ENCODE measurements at places on chromosomes 6 and 20. TPM values are rescaled to one million over a fixed set of nuclear protein-coding genes. Genes with fewer than 3 reads are reported as not detected.
A peak's percentile ranks its signal among the peaks of the same experiment; 100 is the strongest.

DNA sequence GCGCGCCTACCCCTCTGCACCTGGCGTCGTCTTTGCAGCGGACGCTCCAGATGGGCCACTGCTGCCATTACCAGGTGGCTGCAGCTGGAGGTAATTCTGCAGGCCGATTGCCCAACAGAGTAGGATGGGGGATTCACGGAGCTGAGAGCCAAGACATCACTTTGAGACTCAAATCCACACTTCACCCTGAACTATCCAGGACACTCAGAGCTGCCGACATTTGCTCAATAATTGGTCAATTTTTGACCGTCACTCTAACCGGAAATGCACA lies 694.9 kb upstream of the FLRT3 start:
- H3K27me3 ChIP-seq, result no peaks in the 10 kb centered on the region
- H3K4me3 ChIP-seq, result no peak overlapping the region
- H3K4me1 ChIP-seq, result no peaks in the 10 kb centered on the region
- H3K27ac ChIP-seq, result no peak overlapping the region
- DNase-seq, result no peak

DNA sequence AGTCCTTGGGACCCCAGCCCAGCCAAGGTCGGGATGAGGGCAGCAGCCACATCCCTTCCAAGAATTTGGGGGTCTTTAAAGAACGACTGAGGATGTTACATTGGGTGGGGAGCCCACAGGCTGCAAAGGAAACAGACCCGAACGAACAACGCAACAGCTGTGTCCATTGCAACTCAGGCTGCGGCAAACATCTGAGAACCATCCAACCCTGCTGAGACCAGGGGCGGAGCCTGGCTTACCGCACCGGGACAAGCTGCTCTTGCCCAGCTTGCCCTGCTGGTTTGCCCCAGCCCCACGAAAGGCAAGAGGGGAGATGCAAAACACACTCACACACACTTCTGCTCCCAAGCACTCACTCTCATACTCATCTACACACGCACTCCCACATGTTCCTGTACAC lies 21.5 kb upstream of the TAF4 start:
- no peak for DNase-seq
- H3K36me3 ChIP-seq, result no peaks in the 10 kb centered on the region

DNA sequence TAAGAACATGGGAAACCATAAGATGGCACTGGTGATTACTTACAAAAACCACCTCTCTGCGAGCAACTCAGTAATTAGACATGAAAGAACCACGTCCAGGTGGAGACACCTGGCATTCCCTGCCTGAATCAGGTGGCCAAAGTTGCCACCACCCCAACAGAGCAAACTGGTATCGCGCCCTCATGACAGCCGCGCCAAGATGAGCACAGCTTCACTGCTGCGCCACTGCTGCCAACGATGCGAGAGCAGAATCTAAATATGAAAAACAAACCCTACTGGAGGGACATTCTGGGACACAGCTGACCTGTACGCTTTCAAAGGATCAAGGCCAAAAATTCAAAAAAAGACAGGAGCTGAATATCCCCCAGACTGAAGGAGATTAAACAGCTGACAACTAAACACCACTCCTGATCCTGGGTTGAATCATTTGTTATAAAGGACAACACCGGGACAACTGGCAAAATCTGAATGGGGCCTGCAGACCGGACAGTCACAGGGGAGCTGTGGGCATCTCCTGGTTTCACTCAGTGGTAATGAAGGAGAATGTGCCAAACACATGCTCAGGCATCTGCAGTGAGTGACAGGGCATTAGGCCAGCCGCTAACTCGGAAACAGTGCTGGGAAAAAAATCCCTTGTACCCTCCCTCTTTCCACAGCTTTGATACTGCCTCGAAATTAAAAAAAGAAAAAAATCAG lies 17.4 kb downstream of the CST7 start:
- H3K4me1 ChIP-seq, result no peaks in the 10 kb centered on the region
- peaks cover 20% of the 10 kb centered on the region for H3K36me3 ChIP-seq
- no peak overlapping the region for H3K27ac ChIP-seq
- H3K4me3 ChIP-seq, result no peak overlapping the region
- no peak for DNase-seq

DNA sequence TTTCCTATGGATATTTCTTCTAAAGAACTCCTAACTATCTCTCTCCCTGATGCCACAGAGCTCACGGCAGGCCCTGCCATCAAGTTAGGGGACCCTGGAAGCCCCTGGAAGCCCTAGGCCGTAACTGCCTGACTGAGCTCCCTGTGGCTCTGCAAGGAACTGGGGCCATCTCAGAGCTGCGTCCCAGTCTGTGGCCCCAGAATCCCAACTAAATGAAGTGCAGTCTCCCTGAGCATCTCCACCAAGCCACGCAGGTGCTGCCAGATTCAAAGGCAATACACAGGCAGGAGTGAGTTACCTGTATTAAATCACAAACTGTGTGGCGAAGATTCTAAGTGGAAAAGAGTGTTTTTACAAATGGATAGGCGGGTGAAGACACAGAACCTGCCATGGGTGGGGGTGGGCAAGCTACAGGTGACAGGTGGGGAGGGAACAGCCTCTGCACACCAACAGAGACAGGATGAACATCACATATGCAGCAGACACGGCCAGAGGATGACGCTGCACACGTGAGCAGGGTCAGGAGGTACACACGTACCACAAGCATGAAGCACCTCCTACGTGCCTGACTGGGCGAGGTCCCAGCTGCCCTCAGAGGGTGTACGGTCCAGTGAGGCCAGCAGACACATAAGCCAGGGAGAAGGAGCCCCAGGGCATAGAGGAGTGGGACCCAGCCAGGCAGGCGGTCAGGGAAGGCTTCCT lies 358.5 kb downstream of the ZFAND3 start:
- H3K4me3 ChIP-seq, result no peak overlapping the region
- H3K27ac ChIP-seq, result no peak overlapping the region
- no peak for DNase-seq
- H3K4me1 ChIP-seq, result no peaks in the 10 kb centered on the region
- H3K36me3 ChIP-seq, result no peaks in the 10 kb centered on the region

GRCh38 chr20:47940101-47940813 lies 155.0 kb upstream of the SULF2 start:
- no peaks in the 10 kb centered on the region for H3K36me3 ChIP-seq
- no peak overlapping the region for H3K4me3 ChIP-seq
- H3K27me3 ChIP-seq, result no peaks in the 10 kb centered on the region
- no peak overlapping the region for H3K27ac ChIP-seq
- H3K4me1 ChIP-seq, result no peaks in the 10 kb centered on the region

DNA sequence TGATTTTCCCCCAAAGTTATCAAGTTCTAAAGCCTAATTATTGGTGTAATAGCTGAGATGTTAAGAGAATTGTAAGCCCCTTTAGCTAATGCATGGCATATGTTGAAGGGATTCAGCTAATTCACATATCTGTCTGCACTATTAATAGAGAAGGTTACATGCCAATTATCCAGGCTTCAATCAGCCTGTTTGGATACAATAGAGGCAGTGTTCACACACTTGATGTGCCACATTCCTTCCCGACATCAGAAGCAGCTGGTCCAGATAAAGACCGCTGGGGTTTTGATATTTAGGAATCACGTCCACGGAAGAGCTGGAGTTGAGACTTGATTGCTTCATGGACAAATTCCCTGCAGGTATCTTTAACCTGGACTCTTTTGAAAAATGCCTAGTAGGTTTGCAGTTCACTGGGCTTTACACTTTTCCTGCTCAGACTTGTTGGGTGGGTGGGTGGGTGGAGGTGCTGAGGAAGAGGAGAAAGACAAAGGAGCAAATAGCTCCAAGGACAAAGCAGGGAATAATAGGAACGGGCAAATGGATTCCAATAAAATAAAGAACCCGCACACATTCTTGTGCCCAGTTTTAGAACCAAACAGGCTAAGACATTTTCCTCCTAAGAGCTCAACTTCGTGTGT lies 142.6 kb upstream of the ZNF217 start:
- peak overlapping the region; percentile 95 for H3K27ac ChIP-seq
- no peaks in the 10 kb centered on the region for H3K27me3 ChIP-seq
- H3K4me3 ChIP-seq, result peak overlapping the region; percentile 19

- peaks cover 2% of the 10 kb centered on the region for H3K4me1 ChIP-seq
- DNase-seq, result no peak
- no peaks in the 10 kb centered on the region for H3K27me3 ChIP-seq
Measured at GRCh38 chr6:12092762-12093161, 80.7 kb downstream of the HIVEP1 start.

DNA sequence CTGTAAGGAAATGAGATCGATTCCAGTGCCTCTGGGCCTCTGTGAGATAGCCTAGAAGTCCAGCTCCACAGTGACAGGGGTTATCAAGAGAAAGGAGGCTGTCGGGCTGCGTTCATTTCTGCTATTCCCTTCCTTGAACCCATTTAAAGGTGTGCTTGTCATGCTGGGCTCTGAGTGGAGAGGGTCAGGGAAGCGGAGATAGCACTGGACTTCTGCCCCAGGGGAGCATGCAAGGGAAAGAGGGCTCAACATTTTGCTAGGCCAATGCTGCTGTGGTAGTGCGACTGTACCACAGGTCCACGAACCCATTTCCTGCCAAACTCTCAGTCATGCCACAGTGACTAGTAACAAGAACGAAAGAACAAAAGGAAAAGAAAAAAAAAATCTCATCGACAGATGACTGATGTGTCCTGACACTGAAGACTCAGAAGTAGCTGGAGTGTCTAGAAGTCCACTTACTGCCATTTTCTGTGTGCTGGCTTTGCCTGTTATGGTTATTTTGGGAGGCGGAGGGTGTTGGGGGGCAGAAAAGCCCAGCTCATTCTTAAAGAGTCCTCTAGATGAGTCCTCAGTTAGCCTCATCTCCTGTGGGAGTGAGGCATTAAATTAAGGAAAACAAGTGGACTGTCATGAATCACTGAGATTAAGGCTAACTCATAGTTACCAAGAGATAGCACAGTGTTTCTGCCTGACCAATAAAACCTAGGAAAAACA lies 8.1 kb downstream of the NEDD9 start:
- no peak for DNase-seq
- peaks cover 26% of the 10 kb centered on the region for H3K4me1 ChIP-seq
- no peak overlapping the region for H3K27ac ChIP-seq
- no peak overlapping the region for H3K4me3 ChIP-seq
- no peaks in the 10 kb centered on the region for H3K27me3 ChIP-seq
- no peaks in the 10 kb centered on the region for H3K36me3 ChIP-seq

DNA sequence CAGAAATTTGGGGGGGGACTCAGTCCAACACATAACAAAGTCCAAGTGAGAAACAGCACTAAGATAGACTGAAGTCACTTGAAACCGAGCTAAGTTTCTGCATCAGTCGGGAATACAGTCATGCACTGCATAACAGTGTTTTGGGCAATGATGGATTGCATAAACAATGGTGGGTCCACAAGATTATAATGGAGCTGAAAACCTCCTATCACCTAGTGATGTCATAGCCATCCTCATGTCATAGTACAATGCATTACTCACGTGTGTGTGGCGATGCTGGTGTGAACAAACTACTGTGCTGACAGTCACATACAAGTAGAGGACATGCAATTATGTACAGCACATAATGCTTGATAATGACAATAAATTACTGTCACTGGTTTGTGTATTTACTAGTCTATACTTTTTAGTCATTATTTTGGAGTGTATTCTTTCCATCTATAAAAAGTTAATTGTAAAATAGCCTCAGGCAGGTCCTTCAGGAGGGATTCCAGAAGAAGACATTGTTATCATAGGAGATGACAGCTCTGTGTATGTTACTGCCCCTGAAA lies 154.5 kb upstream of the ECI2 start:
- H3K4me3 ChIP-seq, result no peak overlapping the region
- H3K4me1 ChIP-seq, result peaks cover 15% of the 10 kb centered on the region
- H3K27me3 ChIP-seq, result no peaks in the 10 kb centered on the region
- DNase-seq, result no peak

The FAM217A gene
- not detected for total RNA-seq

The KCNQ5 gene
- 2.3 TPM for total RNA-seq

The BANF2 gene
- total RNA-seq, result not detected
